ENCODE measurements at places on chromosomes 7 and 10.

GRCh38 chr7:20557116-20557515, 58.4 kb upstream of the ABCB5 start:
- DNase-seq = no peak

- no peak for DNase-seq
Observed at GRCh38 chr7:88316456-88316855, 9.8 kb upstream of the STEAP4 start.

- no peak for DNase-seq
Observed at GRCh38 chr7:1246160-1246870, 13.6 kb downstream of the UNCX start.

DNA sequence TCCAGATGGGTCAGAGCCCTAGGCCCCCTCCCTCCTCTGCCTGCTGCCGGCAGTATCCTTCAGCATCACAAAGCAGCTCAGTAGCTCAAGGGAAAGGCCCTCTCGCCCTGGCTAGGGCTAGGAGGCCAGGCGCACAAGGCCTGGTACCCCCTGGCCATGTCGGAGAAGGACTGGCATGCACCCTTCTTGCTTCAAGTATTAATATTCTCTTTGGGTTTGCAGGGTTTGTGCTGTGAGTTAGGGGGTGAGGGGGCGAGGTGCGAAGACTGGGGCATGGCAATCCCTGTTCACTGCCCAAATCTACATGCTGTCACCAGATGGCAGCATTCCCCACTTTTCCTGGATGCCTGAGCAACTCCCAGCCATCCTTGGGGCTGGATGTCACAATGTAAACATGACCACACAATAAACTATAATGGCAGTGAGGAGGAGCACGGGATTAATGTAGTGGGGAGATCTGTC, 105.2 kb downstream of the NEURL1 start:
- DNase-seq = no peak

GRCh38 chr10:5843686-5844344, 30.6 kb upstream of the GDI2 start:
- DNase-seq = no peak

DNA sequence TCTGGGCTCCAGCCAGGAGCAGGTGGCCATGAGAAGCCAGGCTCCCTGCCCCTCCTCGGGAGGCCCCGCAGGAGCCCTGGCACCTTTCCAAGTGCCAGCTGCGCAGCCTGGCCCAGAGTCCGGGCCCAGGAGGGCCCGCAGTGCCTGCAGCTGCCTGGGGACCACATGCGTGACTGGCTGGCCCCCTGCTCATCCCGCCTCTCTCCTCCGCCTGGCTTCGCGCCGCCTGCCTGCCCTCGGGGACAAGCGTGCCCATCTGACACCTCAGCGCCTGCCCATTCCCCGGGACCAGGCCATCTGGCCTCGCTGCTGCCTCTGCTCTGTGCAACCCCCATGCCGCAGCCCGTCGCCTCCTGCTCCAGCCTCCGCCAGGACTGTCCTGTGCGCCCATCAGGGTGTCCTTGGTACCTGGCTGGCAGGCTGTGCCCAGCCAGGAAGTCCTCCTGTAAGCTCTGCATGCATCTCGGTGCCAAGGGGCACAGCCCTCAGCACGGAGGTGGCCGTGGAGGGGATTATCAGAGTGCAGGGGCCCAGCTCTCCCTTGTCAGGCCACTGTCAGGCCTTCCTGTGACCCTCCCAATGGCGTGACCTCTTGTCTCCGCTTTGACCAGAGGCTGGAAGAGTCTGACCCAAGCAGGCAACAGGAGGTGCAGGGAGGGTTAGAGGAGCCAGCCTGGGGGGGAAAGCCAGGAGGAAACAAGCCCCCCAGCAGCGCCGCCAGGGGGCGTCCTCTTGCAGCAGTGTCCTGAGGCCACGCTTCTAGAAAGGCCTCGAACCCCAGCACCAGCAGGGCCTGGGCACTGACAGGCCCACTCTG, 50.5 kb downstream of the TMEM209 start:
- DNase-seq = no peak

- no peak for DNase-seq
Observed at GRCh38 chr10:113381981-113382509, 170.8 kb upstream of the HABP2 start.

DNA sequence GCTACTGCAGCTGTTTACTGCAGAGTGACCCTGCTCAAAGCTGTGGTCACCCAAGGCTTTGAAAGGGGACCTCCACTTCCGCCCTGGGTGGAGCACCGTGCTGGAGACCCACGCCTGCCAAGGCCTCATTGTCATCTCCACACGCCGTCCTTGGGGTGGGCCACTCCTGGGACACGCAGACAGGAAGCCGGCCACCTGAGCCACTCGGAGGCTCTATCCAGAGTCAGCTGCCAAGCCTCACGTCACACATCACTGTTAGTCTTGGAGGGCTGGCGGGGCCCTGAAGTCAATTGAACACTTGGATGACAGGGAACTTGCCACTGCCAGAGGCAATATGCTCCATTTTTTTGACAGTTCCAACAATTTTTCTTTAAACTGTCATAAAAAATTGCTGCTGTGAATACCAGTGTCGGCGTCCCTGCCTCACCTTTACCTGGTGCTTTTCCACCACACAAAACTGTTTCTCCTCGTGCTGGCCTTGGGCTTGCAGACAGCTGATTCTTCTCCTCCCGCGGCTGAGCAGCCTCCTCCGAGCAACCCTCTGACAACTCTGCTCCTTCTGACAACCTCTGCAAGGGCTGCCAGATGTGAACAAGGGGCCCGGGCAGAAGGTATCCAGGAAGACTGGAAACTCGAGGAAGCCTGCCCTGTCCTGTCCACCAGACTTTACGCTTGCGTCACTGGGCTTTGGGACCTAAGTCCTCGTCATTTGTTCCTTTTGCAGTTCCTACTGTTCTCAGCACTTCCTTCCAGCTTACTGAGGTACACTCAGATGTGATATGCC, 81.9 kb downstream of the EGFR start:
- no peak for DNase-seq

- DNase-seq = no peak
Observed at GRCh38 chr7:75656740-75657139, 82.0 kb downstream of the HIP1 start.

GRCh38 chr7:119270045-119270464, 1002.9 kb upstream of the KCND2 start:
- no peak for DNase-seq

GRCh38 chr10:129893104-129894089, 70.7 kb downstream of the EBF3 start:
- no peak for DNase-seq

DNA sequence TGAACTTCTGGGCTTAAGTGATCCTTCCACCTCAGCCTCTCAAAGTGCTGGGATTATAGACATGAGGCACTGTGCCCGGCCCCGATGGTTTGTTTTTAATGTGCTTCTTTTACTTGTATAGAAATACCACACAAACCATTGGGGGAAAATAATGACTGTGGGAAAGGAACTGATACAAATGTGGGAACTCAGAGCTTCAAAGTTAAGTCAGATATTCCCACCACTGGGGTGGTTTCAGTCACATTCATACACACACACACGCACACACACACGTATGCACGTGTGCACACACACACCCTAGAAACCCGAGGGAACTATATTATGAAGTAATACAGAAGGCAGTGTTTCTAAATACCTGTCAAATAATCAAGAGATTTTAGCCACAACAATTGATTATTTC, 17.0 kb downstream of the CPA4 start:
- no peak for DNase-seq

DNA sequence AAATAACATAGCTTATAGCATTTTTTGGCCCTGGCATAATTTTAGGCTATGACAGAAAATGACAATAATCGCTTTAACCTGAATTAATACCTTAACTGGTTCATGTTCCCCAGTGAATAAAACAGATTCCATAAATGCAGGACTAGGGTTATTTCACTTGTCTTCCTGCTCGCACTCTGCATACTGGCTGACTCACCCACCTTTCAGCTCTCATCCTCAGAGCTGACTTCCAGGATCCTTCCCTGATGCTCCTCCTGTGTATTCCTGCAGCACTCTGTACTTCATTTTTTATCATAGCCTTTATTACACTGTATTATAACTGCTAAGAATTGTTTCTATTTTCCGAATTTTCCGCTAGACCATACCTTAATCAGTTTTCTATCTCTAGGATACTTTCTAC, 123.7 kb downstream of the AVL9 start:
- no peak for DNase-seq

DNA sequence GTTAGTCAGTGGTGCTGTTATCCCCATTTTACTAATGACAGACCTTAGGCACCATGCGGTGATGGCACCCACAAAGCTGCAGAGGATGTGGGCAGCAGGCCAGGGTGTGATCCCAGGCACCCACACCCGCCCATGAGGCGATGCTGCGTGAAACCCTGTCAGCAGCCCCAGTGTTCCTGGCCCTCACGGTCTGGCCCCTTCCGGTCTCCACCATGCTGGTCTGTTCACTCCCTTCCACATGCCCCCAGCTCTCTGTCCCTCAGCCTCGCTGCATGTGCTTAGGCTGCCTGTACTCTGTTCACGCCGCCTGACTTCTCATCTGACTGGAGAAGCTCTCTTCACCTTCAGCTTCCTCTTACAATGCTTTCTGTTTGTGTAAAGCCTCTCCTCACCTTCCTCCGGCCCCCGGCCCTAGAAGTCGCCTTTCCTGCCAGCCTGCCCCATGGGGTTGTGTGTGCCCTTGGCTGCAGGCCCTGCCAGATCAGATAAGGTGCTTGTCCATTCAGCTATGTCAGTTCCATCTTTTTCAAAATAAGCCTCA, 17.6 kb upstream of the ORAI2 start:
- no peak for DNase-seq

GRCh38 chr10:35569836-35570235, 35.3 kb upstream of the GJD4 start:
- DNase-seq = no peak

DNA sequence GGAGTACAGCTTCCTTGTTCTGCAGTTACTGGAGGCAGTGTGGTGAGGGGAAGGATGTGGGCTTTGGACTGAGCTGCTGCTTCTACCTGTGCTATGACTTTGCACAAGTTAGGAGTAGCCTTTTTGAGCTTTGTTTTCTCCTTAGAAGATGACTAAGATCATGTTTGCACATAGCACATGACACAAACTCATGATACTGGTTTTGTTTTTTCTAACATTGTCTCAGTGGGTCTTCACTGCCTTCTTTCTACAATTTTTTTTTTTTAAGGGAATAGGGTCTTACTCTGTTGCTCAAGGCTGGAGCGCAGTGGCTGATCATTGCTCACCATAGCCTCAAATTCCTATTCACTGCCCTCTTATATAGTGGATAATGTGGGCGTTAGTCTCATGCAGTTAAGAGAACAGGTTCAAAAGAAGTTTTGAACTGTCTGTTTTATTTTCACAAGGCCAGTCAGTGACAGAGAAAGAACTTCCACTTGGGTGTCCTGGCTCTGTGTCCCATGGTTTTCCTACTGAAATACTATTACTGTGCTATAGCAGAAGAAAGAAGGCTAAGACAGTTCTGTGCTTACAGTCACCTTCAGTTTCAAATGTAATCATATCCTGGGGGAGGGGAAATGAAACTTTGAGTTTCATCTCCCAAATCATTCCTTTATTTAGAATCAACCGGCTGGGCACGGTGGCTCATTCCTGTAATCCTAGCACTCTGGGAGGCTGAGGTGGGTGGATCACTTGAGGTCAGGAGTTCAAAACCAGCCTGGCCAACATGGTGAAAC, 72.0 kb downstream of the KAT6B start:
- DNase-seq = no peak

GRCh38 chr7:131919920-131920709, 363.7 kb upstream of the PODXL start:
- DNase-seq = no peak

GRCh38 chr7:48428091-48428684, 256.9 kb downstream of the ABCA13 start:
- no peak for DNase-seq

GRCh38 chr10:22483132-22483531, 137.8 kb downstream of the SPAG6 start:
- no peak for DNase-seq

DNA sequence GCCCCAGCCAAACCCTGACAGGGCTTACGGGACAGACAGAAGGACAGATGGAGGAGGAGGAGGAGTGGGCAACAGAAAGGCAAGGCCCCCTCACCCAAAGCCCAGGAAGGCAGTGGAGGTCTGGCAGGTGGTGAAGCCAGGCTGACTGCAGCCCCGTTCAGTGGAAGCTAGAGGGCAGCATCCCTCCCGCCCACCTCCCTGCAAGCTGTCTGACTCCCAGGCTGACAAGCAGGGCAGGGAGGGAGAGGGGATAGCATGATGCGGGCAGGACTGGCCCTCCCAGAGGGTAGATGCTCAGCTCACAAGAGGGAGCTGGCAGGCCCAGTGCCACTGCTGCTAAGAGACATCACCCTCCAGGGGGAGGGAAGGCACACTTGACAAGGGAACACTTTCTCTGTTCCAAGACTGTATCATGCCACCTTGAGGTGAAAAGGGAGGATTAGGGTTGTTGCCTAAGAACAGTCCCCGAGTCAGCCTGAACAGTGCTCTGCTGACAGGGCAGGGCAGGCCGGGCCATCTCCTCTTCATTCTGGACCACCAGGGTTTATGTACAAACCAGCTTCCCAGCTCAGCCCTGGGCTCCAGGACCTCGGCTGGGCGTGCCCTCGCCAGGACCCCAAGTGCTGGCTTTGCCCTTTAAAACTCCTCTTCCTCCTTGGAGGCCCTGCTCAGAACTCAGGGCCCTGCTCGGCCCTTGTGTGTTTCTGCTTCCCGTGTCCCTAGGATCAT, 61.8 kb downstream of the RASGEF1A start:
- DNase-seq = no peak

- DNase-seq = no peak
Observed at GRCh38 chr7:152848026-152848425, 88.5 kb downstream of the ACTR3B start.

DNA sequence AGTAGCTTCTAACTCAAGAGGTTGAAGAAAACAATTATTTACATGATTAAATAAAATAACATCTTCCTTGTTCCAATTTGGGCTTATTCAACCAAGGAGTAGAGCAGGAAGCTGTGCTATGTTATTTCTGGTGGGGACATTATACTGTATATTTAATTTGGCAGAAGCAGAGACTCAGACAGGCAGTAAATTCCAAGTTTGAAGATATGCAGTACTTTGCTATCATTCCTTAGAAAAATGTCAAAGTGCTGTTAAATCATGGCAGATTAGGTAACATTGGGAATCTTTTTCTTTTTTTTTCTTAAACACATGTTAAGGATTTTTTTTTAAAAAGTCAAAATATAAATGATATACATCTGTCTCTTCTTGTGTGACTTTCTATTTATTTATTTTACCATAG, 190.1 kb downstream of the SUGCT start:
- DNase-seq = no peak

DNA sequence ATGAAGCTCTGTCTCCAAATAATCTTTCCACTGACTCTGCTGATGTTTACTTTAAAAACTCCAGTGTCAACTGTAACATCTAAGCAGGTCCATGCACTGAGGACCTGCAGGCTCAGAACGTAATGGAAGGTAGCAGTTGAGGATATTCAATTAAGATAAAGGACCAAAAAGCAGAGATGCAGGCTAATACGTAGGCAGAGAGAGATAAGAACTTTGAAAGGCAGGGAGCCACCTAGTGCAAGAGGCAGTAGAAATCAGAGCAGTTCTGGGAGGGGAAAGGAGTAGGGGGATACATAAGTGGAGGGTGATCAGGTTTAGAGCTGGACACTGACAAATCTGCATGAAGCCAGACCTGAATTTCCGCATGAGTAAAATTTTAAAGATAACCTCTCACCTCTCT, 114.5 kb upstream of the POM121L12 start:
- DNase-seq = no peak

GRCh38 chr7:159040912-159041711, 103.6 kb downstream of the VIPR2 start:
- no peak for DNase-seq
